ENCODE measurements at places on chromosomes 11 and 22.
A peak's percentile ranks its signal among the peaks of the same experiment; 100 is the strongest.

- no peak for DNase-seq
Measured at GRCh38 chr11:123125169-123125568, 63.2 kb upstream of the HSPA8 start.

- no peak for DNase-seq
Measured at GRCh38 chr22:29477723-29478318, 2.2 kb upstream of the NEFH start.

- DNase-seq: no peak
Measured at GRCh38 chr11:33772300-33772699, 2.0 kb downstream of the FBXO3 start.

DNA sequence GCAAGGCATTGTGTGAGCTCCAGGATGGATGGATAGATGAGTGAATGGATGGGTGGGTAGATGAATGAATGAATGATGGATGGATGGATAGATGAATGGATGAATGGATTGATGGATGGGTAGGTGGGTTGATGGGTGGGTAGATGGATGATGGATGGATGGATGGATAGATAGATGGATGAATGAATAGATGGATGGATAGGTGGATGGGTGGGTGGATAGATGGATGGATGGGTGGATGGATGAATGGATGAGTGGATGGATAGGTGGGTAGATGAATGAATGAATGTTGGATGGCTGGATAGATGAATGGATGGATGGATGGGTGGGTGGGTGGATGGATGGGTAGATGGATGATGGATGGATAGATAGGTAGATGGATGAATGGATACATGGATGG, 33.5 kb downstream of the DHCR7 start:
- DNase-seq: no peak

DNA sequence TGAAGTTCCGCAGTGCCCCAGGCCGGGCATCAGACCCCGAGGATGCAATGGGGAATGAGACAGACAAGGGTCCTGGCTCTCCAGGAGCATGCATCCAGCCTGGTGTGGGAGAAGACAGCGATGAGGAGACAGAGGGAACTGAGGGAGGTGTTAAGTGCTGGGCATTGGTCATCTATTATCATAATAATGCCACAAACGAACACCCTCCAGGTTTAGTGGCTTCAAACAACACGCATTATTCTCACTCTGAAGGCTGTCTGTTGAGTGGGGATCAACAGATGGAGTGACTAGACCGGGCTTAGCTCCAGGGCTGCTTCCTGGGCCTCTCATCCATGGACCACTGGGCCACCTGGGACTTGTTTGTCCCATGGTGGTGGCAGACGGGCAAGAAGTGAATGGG, 48.6 kb downstream of the MCM5 start:
- no peak for DNase-seq

DNA sequence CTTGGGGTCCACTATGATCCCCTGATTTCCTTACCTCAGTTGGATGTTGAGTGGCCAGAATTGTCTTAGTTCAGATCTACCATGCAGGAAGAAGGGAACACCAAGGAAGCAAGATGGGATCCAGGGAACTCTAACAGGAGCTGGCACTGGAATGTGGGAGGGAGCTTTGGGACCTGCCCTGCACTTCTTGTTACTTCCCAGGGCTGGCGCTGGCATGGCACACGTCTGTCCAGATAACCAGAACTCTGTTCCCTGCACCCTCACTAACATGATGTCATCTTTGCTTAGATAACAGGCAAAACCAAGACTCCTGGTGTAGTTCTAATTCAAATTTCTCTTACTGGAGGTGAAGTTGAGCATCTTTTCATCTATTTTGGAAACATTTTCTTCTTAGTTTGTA, 550.0 kb downstream of the MN1 start:
- no peak for DNase-seq

DNA sequence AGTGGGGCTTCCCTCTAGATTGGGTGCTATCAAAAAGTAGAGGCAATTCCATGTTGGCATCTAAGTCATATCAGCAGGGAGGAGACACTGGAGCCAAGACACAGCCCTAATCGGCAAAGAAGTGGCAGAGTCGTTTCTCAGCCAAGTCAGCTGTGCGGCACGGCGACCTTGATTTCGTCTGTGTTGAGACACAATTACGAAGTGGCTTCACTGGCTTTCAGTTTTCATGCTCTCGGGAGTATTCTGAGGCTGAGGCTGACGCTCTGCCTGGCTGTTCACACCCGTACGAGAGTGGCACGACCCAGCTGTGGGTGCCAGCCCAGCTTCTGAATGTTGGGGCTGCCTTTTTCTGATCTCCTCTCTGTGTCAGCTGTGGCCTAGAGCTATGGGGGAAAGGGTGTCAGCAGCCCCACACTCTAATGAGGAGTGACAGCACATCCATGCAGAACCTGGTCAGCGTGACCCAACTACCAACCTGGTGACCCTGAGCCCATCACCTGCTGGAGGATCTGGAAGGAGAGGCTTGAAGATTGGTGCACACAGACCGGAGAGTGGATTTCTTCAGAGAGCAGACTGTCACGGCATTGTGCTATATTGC, 105.7 kb upstream of the TMEM45B start:
- no peak for DNase-seq

DNA sequence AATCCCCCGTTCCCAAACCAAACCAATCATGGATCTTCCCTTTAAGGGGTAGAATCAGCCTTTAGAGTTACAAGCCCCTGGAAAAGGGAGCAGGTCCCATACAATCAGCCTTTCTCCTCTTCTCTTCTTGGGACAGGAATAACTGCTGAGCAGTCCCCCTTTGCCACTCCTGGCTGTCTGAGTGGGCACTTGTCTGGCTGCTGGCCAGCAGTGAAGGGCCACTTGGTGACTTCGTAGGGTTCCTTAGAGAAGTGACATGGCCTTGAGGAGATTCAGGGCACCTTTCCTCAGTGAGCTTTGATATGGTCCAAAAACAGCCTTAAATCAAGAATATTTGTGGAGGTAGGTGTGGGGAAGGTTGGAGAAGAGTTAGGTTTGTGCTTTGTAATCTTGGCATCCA, 53.5 kb upstream of the HORMAD2 start:
- DNase-seq: no peak

DNA sequence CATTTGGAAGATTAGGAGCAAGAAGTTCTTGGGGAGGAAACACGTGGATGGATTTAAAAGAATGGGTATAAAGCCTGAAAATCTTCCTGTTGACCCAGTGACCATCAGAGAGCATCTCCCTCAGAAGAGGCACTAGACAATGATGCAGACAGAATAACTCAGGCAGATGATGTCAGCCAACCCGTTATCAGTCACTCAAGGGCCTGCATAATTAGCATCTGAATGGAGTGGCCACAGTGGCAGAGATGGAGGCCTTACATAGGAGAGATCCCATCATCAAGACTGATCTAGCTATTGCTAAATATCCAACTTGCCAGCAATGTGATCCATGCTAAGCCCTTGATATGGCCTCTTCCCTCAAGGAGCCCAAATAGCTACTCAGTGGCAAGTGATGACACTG, 70.7 kb upstream of the CD82 start:
- DNase-seq: no peak

GRCh38 chr22:29475550-29475949, 4.5 kb upstream of the NEFH start:
- no peak for DNase-seq

- no peak for DNase-seq
Measured at GRCh38 chr11:67372321-67372992, 941 bp downstream of the CLCF1 start.

- no peak for DNase-seq
Measured at GRCh38 chr22:44870021-44870420, 117.6 kb downstream of the ARHGAP8 start.

DNA sequence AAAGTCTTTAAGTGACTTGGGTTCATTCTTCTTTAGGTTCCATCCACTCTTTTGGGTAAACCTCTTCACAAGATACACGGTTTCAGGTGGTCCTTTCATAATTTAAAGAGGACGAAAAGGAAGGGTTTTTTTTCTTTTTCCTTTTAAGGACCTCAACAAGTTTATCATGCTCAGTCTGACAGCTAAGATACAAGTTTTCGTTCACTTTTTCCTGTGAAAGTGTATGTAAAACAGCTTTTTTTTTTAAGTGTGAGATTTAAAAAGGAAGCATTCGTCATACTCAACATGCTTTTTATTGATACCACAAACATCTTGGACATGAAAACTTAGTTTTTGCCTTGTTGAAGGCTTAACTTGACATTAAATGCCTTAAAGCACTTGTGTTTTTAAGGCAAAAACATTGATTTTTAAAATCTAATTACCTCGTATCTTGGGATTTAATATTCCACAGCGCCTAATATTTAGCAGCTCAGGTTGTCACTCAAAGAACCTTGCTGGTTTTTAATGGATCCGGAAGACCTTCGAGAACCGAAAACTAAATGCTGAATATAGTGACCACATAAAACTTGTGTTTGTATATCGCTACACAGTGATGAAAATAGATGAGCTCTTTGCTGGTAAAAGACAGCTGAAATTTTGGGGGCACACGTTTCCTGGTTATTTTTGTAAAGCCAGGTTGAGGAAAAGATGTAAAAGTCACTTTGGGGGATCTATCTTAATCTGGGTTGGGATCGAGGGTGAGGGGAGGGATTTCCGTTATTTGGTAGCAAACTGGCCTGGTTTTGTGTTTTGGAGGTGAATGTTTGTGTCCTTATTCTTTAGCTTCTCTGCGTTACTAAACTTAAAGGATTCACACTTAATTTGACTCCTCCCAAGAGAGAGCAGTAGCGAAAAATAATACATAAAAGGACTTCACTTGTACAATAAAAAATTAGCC, 2.3 kb downstream of the PCF11 start:
- DNase-seq: peak; percentile 24

GRCh38 chr11:134610116-134610910, 198.3 kb upstream of the B3GAT1 start:
- DNase-seq: no peak

DNA sequence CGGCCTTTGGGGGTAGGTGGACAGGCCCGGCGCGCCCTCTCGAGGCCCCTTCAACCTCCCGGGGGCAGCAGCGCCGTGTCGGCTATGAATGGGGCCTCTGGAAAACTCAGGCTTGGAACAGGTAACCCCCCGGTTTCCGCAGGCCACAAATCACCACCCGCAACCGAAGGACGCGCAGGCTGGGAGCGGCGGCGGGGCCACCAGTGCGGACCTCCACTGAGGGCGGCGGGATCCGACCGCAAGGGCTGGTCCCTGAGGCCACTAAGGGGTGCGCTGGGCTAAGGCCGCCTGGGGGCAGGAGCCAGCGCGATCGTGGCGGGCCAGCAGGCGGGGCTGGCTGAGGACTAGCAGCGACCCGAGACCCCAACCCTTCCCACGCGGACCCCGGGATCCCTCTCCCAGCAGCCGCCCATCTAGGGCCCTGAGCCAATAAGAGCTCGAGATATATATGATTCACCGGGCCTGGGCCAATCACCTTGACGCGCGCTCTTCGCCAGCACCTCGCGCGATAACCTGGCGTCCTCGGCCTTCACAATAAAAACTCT, 609 bp upstream of the ATF4 start:
- peak; percentile 98 for DNase-seq

- DNase-seq: no peak
Measured at GRCh38 chr11:45796461-45796861, 8.5 kb upstream of the SLC35C1 start.

- DNase-seq: no peak
Measured at GRCh38 chr11:132858223-132858622, 674.1 kb downstream of the OPCML start.

GRCh38 chr11:82398300-82398815, 335.3 kb downstream of the FAM181B start:
- DNase-seq: no peak

GRCh38 chr11:47907499-47907898, 59.3 kb upstream of the NUP160 start:
- DNase-seq: no peak

- no peak for DNase-seq
Measured at GRCh38 chr11:66556086-66556485, 9.4 kb downstream of the ACTN3 start.

GRCh38 chr22:30752771-30753170, 58.1 kb downstream of the OSBP2 start:
- DNase-seq: no peak

GRCh38 chr22:17724678-17725499, 49.4 kb downstream of the BID start:
- DNase-seq: no peak

- DNase-seq: peak; percentile 29
Measured at GRCh38 chr22:37782340-37783168, 25.2 kb upstream of the GCAT start.

GRCh38 chr11:28471537-28471936, 363.3 kb downstream of the METTL15 start:
- DNase-seq: no peak

- DNase-seq: no peak
Measured at GRCh38 chr22:49956914-49957825, 3.4 kb upstream of the PIM3 start.

- DNase-seq: no peak
Measured at GRCh38 chr11:77102246-77103210, at the start of gene OMP. Gene OMP (plus strand): TSS chr11:77102840. CDS start chr11:77102840, 0 bp downstream.

- no peak for DNase-seq
Measured at GRCh38 chr11:14253421-14253820, 105.6 kb downstream of the RRAS2 start.

- peak; percentile 98 for DNase-seq
Measured at GRCh38 chr11:33930317-33931021, 38.6 kb upstream of the LMO2 start.

DNA sequence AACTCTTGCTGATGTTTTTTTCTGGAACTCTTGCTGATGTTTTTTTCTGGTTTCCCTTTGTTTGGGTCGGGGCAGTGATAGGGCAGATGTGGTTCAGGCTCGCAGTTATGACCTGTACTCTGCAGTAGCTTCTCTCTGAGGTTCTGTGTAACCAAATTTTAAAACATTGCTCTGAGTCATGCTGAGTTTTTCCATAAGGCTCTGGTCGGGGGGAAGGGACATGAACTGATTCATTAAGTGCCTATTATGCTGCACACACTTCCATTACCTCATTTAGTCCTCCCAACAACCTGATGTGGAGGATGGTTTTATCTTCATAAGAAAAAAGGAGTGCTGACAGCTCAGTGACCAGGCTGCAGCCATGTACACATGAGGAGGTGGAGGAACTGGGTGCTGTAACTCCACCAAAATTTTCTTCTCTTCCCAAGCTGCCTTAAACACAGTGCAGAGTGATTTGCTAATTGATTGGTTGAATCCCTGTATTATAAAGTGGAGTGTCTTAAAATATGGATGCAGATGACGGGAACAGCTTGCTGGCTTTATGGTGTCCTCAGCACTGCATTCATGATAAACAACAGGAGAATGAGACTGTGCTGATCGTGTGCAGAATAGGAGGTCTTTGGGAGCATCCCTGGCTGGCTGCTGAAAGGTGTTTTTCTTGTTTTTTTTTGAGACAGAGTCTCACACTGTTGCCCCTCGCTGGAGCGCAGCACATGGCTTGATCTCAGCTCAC, 19.1 kb downstream of the TNRC6B start:
- peak; percentile 85 for DNase-seq

DNA sequence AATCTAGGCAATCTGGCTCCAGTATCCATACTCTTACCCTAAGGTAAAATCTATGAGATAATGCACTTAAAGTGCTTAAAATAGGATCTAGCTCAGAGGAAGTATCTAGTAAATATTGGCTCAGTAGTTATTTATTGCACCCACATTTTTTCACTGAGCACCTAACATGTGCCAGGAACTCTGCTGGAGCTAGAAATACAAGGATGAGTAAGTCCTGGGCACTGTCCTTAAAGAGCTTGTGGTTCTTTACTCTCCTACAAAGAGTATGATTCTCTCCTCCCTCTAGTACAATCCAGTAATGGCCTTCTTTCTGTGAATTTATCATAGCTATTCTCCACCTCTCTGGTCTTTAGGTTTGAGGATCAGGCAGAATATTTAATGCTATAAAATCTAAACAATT, 59.2 kb downstream of the DEUP1 start:
- DNase-seq: no peak

- no peak for DNase-seq
Measured at GRCh38 chr11:114001416-114001815, 26.5 kb downstream of the HTR3A start.

All from endothelial cell of umbilical vein (primary cell).